ENCODE measurements at places on chromosomes 1 and 21.
A peak's percentile ranks its signal among the peaks of the same experiment; 100 is the strongest.

DNA sequence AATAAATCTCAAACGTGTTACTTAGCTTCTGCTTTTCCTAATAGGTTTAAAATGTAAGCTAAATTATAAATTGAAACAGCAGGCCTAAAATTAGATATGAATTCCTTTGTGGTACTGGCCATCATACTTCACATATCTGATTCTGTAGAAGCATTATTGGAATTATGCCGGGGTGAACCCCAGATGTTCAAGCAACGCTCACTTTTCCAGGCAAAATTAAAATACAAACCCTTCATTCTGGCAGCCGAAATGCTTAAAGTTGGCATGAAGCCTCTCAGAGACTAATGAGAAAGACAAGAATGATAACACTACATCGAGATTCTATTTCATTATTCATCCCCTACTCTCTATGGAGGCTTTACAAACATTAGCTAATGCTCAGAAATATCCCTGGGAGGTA is 1352.7 kb upstream of the ADGRL2 start:
- DNase-seq: no peak

DNA sequence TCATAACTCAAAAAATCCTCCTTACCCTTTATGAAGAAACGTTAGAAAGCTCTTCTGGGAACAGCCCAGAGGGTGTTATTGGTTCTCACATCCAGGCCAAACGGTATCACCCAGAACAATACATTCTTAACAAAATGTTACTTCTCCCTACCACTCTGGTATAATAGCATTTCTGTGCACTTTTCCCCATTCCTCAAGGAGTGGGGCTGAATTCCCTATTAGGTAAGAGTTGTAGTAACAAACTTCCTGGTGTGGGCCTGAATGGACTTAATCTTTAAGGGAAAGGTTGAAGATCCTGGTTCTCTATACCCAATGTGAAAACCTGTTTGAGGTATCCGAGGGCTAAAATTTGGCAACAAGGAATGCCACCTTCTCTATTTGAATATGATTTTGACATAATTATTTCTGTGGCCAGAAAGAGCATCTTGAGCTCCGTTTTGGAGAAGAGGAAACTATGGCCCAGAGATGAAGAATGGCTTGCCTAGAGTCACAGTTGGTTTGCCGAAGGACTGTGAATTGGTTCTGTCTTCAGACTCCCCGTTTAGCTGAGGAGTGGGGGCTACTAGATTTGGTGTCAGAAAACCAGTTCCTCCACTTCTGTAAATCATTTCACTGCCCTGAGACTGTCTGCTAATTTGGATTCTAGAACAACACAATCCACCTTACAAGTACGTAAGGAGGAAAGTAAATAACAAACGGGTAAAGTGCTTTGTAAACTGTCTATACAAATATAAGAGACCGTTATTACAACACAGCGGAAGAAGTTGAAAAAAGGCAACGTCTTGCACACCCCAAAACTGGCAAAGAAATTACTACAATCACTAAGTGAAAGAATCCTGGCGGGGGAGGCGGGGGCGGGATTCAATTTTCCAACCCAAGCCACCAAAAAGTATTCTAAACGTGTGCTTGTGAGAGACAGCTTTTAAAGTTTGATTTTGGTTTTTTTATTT is 2.3 kb downstream of the ANP32E start:
- DNase-seq: peak; percentile 11

DNA sequence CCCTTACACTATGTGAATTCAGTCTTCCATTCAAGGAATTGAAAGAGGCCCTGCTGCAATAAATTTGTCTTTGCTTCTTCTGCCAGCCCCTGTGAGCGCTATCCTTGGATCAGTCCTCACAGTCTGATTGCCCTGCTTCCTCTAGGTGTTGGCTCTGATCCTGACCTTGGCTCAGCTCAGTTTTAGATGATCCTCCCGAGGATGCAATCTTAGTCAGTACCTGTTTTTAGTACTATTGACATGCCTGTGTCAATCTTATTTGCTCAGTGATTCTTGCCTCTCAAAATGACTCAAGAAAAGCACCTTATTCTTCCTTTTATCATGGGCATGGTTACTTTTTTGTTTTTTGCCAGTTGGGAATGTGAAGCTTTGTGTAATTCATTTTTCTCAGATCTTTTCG is 101.4 kb upstream of the KCNK1 start:
- DNase-seq: no peak

- no peak for DNase-seq
Measured at GRCh38 chr1:9996624-9997582, at the start of gene RBP7. RBP7 (plus strand) TSS chr1:9997228; CDS start chr1:9997259, 31 bp downstream.

DNA sequence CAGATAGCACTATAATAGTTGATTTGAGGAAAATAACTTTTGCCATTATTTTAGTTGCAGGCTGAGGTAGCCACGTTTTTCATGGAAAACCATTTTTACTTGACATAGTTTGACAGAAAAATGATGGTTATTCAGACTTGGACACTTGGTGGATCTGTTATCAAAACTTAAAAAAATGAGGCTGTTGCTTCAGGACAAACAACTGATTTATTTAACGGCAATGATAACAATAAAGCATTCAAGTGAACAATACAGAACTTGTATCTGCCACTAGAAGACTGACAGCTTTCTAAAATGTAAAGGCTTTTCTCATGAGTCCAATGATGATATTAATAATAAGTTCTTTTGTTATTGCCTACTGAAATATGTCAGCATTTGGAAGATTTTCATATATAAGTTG is 322.9 kb downstream of the BRINP3 start:
- no peak for DNase-seq

DNA sequence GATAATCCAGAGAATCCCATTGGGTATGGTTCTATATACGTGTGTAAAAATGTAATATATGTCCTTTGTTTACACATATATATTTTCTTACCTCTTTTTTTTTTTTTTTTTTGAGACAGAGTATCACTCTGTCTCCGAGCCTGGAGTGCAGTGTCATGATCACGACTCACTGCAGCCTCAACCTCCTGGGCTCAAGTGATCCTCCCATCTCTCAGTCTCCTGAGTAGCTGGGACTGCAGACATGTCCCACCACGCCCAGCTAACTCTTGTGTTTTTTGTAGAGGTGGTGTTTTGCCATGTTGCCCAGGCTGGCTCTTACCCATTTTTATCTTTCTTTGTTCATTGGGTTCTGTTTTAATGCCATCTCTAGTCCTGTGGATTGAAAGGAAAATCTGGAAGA is 59.5 kb downstream of the ZBTB17 start:
- no peak for DNase-seq

DNA sequence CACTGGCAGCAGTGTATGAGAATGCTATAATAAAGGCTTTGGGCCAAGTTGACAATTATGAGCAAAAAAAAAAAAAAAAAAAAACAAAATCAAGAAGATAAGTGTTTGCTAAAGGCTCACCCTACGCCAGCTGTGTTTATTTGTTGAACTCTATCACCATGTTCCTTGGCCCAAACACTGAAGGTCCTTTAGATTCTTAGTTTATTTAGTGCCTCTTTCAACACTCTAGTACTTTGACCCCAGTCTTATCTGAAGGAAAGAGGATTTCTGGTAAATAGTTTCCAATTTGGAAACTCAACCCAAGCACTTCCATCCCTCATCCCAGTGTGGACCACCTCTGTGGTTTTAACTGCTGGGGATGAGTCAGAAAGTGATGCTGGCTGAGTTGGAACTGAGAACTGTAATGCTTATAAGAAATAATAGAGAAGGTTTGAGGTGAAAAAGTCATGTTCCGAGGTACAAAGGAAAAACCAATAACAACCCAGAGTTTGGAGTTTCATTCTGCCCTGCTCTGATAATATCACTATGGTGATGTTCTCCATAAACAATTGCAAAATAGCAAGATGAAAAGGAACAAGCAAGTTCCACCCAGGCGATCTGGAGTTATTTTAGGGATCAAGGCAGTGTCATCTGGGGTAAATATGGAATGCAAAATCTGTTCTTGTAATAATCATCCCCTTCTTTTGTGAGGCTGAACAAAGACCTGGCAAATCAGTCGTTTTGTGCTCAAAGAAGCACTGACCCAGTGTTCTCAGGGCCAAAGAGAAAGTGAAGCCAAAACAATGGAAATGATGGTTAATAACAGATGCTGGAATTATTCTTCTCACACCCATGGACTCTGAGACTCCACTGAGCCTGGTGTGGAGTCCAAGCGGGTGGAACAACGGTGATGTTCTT is 19.7 kb upstream of the CAPZB start:
- DNase-seq: no peak

DNA sequence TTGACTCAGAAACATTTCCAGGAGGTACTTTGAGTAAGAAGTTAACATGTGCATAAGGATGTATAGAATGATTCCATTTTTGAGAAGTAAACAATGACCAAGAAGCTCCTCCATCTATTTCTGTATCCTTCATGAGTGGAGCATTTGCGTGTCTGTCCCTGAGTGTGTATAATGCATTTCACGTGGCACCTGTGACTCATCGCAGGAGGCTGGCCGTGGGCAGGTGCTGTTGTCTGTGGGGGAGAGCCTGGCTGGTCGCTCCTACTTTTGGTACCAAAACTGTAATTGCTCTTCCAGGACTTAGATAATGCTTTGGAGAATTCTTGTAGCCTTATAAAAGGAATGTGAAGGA is 16.5 kb downstream of the SLC37A1 start:
- no peak for DNase-seq

DNA sequence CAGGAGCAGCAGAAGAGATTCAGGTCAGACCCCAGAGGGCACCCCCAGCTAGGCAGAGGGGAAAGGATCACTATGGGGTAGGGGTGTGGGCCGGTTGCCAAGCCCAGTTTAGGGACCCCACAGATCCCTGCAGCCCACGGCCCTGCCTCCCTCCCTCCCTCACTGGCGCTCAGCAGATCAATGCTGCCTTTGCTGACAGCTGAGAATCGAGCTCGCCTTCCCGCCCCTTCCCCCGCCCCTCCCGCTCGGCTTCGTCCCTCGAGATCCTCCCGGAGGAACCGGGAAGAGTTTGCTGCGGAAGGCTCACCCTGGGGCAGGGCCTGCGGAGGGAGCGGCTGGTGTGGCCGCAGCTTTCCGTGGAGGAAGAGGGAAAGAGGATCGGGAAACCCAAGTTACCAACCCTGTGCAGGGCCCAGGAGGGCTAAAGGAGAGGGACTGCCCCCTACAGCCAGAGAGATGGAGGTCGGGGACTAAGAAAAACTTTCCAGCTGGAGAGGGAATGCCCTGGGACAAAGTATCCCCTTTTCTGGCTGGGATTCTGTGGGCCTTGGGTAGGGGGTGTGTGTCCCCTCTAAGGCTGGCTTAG is 1.1 kb upstream of the KCNQ4 start:
- no peak for DNase-seq

GRCh38 chr21:44259082-44259705 is 2.5 kb downstream of the DNMT3L start:
- no peak for DNase-seq

DNA sequence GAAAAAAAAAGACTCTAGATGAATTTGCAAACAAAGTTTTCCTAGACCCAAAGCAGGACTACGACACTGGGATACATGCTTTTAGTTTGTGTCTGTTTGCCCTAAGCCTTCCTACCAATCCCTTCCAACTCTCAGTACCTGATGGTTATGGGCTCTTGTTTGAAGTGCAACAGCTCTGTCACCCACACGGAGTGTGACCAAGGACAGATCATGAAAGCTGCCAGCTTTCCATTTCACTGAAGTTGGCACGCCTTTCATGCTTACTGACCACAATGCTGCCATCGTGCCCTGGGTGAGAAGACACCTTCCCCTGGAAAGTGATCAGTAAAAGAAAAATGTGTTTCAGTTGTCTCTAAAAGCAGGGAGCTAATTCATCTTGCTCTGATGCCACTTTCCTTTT is 312.5 kb upstream of the PTBP2 start:
- no peak for DNase-seq

- no peak for DNase-seq
Measured at GRCh38 chr1:41925712-41926111, 7.0 kb upstream of the HIVEP3 start.

GRCh38 chr1:237146241-237146640 is 104.3 kb downstream of the RYR2 start:
- no peak for DNase-seq
